ENCODE measurements at places on chromosomes 11 and 22. TPM values are rescaled to one million over a fixed set of nuclear protein-coding genes. Genes with fewer than 3 reads are reported as not detected.

Gene ETS1
- 29.5 TPM for total RNA-seq

Gene TUG1
- 53.2 TPM for total RNA-seq

Gene FGF19
- total RNA-seq: not detected

Gene TRIM77
- total RNA-seq: not detected

Gene MIF
- 159 TPM for total RNA-seq

Gene C11orf87
- total RNA-seq: not detected

All from sigmoid colon (tissue), 7 donors.